ENCODE measurements at places on chromosomes 13 and 19.

GRCh38 chr13:44088991-44089413 lies 209.3 kb downstream of the LACC1 start:
- no peak for DNase-seq

DNA sequence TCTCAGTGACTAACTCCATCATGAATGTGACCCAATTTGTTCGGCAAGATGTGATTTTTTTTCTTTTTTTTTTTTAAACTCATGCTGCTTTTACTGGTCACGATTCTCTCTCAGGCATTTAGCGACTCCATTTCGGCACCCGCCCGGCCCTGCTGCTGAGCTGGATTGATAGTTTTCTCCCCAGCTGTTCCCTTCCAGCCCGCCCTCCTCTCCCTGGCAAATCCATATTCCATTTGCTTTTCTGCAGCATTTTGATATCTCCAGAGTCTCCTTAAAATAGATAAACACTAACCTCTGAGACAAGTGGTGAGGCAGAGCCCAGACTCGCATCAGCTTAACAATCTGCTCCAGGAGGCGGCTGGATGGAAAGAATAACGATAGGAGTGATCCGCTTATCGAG lies 55.5 kb upstream of the KATNAL1 start:
- no peak for DNase-seq

- no peak for DNase-seq
These were observed 139.3 kb downstream of the FRY start for GRCh38 chr13:32170841-32171240.

- DNase-seq: no peak
These were observed 118.9 kb upstream of the UBL3 start for GRCh38 chr13:29969286-29969685.
